ENCODE measurements at places on chromosomes 2 and 18. TPM values are rescaled to one million over a fixed set of nuclear protein-coding genes. Genes with fewer than 3 reads are reported as not detected.

Gene LHCGR
- total RNA-seq: not detected

Gene BMP10
- not detected for total RNA-seq

Gene CROCC2
- 0.51 TPM for total RNA-seq

Gene HOXD1
- total RNA-seq: not detected

Gene SLC16A14
- total RNA-seq: 5.6 TPM

Measured in fibroblast of lung (primary cell).